ENCODE measurements at places on chromosomes 1 and 21. TPM values are rescaled to one million over a fixed set of nuclear protein-coding genes. Genes with fewer than 3 reads are reported as not detected.

Gene HSD11B1
- 12.5 TPM for polyA plus RNA-seq

DNA sequence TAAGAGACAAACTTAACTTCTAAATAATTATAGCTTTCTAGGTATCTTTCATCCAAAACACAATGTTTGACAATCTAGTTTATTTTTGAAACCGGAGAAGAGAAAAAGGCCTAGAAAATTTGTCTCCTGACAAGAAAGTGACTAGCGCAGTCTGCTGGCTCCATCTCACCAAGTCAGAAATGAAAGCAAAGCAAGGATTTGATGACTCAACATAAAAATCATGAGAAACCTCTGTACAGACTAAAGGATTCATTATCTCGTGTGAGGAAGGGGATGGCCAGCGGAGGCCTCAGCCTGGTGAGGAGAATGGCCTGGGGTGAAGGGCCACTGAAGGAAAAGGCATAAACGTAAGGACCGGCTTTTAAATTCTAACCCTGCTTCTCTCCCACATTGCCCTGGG, 20.0 kb upstream of the TSNAX start:
- DNase-seq: no peak

DNA sequence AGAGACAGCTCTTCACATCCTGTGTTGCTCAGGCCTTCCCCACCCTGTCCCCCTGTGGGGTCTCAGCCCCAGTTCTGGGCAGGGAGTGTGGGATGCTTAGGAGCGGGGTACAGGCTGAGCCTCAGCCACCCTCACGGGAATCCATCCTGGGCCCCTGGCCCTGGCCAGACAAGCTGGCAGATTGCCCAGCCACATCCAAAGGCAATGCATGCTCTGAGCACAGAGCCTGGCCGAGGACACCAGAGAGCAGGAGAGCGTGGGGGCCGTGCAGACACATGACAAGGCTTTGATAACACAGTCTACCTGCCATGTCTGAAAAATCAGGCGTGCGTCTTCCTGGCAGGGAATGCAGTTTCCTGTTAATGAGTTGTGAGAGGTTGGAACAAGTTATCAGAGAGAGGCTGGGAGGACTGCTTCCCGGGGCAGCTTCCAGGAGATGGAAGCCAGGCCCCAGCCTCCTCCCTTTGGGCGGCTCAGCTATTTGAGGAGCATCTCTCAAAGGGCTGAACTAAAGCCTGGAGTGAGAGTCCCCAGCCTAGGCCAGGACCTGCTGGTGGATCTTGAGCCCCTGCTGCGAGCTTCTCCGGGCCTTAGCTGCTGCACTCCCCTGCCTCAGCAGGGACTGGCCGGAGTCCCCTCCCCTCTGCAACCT, 72.2 kb upstream of the SELENON start:
- DNase-seq: peak; percentile 71

GRCh38 chr1:221998186-221998612, 256.3 kb upstream of the DUSP10 start:
- DNase-seq: no peak

DNA sequence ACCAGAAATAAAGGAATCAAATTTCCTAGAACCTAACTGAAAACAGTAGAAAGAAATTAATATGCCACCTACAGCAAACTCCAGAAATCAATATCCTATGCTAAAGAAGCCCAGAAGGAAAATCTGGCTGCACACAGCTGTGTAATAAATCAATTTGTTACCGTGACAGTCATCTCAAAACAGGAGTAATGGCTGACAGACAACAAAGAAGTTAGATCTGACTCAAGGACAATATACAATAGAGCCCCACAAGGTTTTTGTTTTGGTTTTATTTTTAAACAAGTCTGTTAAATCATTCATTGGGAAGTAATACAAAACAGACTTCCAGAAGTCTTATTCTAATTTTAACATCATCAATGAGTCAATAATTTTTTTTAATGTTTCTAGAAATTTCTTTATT, 168.4 kb downstream of the RERE start:
- no peak for DNase-seq

DNA sequence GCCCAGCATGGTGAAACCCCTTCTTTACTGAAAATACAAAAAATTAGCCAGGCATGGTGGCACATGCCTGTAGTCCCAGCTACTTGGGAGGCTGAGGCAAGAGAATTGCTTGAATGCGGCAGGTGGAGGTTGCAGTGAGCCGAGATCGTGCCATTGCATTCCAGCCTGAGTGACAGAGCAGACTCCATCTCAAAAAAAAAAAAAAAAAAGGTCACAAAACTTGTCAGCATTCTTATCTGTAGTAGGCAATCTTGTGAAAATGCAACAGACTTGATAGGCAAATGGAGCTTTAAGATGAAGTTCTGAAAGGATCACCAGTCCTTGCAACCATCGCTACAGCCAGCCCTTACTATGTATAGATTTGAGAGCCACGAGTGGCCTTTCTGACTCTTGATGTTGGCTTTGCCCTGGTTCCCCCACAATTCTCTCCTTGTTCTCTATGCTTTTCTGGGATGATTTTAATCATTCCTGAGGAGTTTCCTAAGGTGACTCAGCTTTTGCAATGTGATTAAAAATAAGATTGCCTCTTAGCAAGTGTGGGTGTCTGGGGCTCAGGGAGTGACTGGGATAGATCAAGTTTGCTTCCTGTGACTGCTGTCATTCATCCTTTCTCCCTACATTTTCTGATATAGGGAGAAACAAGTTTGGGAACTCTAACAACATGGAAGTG, 7.1 kb upstream of the MAP1LC3C start:
- DNase-seq: no peak

DNA sequence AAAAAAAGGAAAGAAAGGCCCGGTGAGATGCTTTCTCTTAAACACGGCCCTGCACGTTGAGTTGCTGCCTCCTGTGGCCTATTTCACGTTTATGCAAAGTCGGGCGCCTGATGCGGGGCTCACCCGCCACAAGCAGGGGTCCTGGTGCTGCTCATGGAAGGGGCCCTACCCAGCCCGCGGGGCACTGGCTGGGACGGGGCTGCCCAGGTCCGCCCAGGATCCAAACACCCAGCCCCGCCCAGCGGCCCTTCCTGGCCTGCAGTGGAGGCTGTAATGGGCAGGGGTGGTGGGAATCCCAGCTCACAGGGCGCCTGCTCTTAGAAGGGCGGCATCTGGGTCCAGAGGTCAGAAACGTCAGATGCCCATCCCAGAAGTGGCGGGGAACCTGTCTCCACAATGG, 1.6 kb downstream of the COL6A2 start:
- no peak for DNase-seq

- DNase-seq: no peak
These were observed 178.6 kb upstream of the NRIP1 start for GRCh38 chr21:15243406-15243805.

GRCh38 chr1:65178235-65178634, 30.2 kb downstream of the AK4 start:
- no peak for DNase-seq

- DNase-seq: peak; percentile 31
These were observed 62.7 kb downstream of the ZC3H11B start for GRCh38 chr1:219550201-219550600.

- DNase-seq: no peak
These were observed 826 bp downstream of the LAPTM5 start for GRCh38 chr1:30756545-30757351.

DNA sequence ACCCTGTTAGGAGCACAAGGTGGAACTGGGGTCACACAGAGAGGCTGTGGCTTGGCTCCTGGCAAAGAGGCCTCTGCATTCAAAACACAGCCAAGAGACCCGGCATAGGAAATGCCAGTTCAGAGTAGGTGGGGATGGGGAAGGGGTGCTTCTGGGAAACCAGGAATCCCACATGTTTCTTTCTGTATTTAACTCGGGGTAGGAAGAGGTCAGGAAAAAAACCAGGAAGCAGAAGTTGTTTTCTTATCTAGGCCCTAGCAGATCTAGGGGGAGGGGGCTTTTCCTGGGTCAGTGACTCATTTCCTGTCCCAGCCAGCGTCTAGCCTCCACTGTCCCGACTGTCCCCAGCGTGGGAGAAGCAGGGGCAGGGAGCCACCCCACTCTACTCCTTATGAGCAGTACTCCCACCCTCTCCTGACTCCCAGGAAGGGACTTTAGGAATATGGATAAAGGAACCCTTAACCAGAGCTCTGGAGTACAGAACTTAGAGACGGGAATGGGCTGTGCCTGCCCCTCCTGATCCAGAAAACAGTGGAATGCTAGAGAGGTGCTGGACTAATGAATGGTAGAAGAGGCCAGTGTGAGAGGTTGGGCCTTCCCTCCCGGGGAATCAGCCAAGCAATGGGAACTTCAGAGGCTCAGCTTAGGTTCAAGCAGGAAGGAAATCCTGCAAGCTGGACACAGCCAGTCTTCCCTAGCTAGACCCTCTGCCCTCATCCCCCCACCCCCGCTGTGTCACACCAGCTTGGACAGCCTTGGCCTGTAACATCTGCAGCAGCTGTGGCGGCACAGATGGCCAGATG, 5.7 kb downstream of the FHL3 start:
- DNase-seq: peak; percentile 35

Gene MAP3K6
- polyA plus RNA-seq: 83.3 TPM

- no peak for DNase-seq
These were observed 218.7 kb upstream of the VAMP3 start for GRCh38 chr1:7552402-7552801.

All from urinary bladder (tissue), 4 donors.